ENCODE measurements at places on chromosomes 5 and 9.

GRCh38 chr9:119318371-119318770 lies 50.9 kb downstream of the BRINP1 start:
- no peak for DNase-seq

- peak; percentile 88 for DNase-seq
Measured at GRCh38 chr9:91873637-91874051, 76.4 kb downstream of the ROR2 start.

DNA sequence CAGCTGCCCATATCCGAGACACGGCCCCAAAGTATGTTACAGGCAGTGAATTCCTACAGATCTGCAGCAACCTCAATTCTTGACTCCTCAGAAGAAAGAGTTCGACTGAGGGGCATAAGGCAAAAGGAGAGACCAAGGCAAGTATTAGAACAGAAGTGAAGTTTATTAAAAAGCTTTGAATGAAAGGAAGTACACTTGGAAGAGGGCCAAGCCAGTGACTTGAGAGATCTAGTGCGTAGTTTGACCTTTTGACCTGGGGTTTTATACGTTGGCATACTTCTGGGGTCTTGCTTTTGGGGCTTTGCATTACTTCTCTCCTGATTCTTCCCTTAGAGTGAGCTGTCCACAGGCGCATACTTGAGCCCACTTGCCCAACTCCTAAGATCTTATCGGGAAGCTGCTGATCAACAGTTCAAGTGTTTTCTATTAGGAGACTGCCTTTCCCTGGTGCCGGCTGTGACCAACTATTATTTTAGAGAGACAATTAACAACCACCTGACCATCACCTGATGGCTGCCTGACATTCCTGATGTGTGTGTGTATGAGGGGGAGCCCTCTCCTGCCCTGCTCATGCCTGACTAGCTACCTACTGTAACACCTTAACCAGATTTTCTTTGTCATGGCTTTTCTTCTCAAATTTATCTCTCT lies 1.5 kb upstream of the DEPDC1B start:
- peak; percentile 10 for DNase-seq

- no peak for DNase-seq
Measured at GRCh38 chr5:156879665-156880285, 29.7 kb downstream of the PPP1R2B start.

GRCh38 chr5:128857076-128857677 lies 108.1 kb upstream of the SLC27A6 start:
- DNase-seq: no peak

DNA sequence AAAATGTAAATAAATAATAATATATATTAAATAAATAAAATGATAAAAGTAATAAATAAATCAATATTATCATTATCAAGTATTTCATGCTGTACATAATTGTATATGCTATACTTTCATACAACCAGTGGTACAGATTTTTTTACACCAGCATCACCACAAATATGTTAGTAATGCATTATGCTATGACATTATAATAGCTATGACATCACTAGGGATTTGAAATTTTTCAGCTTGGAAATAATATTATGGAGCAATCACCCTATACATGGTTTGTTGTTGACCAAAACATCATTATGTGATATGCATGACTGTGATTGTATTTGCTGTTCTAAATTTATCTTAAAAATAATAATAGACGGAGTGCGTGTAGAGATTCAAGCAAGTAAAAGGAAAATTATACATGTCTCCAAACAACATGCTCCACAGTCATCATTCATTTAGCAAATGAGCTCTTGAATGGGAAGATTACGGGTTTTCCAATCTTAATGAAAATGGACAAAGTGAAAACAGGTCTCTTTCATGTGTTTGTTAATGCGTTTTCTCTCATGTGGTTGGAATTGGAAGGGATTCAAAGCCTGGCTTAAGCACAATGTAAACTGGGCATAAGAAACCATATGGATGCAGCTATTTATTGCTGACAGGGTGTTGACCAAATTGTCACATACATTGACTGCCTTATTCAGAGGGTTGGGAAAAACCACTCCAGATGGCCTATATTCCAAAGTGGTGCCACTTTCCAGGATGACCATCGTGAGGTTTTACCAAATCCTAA lies 643.0 kb upstream of the RGMB start:
- no peak for DNase-seq

DNA sequence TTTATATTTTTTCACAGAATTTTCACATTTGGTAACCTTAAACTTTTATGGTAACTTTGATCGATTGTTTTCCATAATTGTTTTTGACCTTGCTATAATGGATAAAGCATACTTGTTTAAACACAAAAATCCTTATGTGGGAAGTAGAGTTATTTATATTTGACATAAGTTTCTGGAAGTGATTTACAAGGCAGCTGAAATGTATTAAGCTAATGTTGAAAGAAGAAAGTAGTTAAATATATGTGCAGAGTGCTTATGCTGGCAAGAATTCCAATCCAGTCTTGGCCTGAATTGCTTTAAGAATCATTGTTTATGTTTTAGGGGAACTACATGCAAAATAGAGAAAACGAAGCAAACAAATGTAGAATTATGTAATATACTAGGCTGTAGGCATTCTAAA lies 763.6 kb downstream of the TAF11L14 start:
- DNase-seq: no peak

Data from fibroblast of mammary gland (primary cell).